SW 1271 (cell line): ENCODE measurements at places on chromosomes 4 and X.

DNA sequence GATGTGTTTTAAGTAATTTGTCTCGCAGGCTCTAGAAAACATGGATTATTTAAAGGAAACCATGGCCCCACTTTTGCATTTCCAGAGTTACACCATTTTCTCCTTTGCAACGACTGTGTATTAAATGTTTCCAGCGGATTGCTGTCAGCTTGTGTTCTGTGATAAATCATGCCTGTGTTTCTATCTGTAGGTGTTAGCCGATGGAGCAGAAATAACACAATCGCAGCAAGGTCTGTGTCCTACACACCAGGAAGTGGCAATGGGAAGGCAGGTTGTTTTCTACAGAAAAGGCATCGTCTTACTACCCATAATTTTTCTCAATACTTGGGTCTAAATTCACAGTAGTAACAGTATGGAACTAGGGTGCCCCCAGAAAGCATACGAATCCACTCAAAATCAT, 590.1 kb downstream of the NLGN4X start:
- DNase-seq, result no peak

DNA sequence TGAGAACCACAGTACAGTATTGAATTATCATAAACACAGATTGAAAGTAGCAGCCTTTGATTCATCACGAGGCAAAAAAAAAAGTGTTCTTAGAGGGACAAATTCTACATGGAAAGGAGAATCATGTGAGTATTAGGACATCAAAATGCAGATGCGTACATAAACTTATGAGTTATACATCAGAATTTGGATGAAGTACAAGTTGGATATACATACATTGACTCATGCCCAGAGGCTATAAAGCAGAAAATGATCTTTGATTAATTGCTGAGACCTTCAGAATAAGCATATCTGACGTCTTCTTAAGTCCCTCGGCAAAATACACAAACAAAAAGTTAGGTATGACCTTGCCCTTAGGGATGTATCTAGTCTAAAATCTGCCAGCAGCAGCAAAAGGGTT, 206.4 kb downstream of the LDB2 start:
- DNase-seq, result no peak

DNA sequence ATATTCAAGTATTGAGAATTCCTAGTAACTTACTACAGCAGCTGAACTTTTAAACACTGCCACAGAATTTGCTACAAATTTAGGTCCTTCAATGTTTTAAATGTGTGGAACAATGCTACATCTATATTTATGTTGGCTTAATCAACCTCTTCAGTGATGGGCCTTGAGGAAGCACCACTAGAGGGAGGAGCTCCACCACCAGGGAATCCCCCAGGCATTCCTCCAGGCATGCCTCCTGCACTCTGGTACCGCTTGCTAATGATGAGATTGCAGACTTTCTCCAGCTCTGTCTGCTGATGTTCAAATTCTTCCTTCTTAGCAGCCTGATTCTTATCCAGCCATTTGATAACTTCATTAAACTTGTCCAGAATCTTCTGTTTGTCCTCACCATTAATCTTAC, 190.8 kb downstream of the HTR2C start:
- no peak for DNase-seq

DNA sequence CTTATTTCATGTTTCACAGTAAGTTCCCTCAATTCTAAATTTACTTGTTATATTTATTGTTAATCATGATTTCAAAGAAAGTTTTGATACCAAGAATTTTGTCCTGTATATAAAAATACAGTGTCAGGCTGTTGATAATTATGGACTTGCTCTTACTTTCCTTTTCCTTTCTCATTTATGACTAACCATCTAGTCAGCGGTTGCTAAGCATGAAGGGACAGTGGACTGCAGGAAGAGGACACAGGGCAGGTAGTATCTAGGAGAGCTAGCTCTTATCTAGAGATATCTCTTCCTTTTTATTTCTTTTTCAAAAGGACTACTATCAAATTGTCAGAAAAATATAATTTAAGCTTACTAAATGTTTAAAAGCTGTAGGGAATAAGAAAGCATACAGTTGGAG, 1.6 kb downstream of the OPRPN start:
- no peak for DNase-seq
